ENCODE measurements at places on chromosomes 1 and 21.

DNA sequence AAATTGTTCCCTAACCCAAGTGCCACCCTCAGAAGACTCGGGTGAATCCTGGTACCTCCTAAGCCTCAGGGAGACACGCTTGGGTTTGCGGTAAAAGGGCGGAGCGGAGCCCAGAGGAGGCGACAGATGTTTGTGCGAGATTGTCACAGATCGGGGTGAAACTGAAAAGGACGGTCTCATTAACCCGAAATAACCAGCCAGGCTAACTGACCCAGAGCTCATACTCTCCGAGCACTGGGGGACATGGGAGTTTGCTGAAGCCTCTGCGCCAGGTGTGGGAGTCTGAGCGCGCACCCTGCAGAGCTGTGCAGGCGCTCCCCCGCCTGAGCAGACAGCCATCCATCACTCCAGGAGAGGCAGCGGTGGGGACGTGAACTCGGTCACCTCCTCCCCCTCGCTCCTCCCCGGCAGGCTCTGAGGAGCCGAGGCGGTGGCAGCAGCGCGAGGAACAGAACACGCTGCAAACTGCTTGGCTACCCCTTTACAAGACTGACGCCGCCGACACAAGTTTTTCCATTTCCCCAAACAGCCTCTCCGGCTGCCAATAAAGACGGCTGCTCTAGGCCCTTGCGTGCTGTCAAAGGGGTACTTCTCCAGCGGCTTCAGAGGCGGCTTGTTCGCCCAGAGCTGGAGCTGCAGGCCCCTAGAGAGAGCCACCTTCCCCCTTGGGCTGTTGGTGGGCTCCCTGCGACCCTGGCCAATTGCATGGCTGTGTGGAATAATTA lies 43.5 kb downstream of the RRAGC start:
- DNase-seq, result peak; percentile 37

GRCh38 chr21:24045373-24045772 lies 1561.9 kb downstream of the MRPL39 start:
- no peak for DNase-seq

- no peak for DNase-seq
Observed at GRCh38 chr1:61978796-61979195, 215.9 kb upstream of the L1TD1 start.

GRCh38 chr1:155241069-155241679 lies 14.1 kb downstream of the ENTREP3 start:
- DNase-seq, result no peak

DNA sequence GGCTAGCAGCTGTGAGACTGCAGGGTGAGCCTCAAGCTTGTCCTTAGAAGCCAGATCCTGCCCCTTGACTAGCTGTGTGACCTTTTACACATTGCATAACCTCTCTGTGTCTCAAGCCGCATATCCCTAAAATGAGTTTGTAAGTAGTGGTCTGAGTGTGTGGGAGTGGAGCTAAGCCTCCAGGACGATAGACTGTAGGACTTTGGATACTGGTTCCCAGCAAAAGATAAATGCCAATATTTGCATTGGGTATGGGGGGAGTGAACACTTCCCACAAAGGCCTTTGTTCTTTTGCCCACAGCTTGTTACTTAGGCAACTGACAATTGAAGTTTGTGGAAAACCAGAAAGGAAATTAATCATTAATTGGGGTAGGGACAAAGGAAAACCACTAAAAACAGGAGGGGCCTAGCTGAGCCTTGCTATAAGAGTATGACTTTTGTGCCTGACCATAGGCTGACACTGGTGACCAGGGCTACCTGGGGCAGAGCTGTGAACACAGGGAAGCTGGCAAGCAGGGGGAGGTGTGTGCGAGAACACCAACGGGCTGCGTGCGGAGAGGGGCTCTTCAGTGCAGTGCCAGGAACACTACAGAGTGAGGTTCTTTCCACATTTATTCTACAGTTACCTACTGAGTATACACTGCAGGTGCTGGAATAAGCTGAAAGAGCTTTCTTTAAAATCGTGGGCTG lies 102.4 kb upstream of the ETV3 start:
- DNase-seq, result peak; percentile 9

- DNase-seq, result no peak
Observed at GRCh38 chr1:57137980-57138379, 172.2 kb upstream of the C8B start.

DNA sequence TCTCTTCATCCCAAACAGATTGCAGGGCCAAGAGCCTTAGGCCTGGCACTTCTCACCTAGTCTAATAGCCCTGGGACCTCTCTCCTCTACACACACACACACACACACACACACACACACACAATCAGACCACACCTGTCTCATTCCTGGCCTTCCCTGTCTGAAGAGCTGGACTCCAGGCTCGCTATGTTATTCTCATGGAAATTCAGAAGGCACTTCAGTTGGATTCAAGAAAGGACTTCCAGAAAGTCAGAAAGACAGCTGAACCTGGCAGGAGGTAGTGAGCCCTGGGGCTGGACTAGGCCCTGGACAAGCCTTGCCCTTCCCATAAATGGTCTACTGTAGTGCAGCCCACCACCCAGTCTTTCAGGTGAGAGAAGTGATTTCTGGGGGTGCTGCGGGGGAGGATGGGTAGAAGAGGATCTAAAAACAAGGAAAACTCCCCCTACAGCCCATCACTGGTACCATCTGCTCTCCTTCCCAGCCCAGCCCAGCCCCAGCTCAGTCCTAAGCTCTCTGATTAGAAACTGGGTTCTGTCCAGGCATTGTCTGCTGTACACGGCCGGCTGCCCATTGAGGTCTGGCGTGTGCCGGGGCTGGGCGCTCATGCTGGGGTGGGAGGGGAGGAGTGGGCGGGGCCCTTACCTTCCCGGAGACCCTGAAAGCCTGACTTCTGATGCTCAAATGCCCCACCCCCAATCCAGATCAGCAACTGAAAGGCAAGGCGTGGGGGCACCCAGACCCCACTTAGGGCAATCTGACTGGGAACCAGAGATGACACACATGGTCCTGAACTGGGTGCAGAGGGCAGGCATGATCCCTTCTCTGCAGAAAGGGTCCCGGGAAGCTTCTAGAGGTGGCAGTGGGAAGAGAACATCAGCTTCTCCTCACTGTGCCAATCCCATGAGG lies 2.5 kb downstream of the KIF21B start:
- no peak for DNase-seq

DNA sequence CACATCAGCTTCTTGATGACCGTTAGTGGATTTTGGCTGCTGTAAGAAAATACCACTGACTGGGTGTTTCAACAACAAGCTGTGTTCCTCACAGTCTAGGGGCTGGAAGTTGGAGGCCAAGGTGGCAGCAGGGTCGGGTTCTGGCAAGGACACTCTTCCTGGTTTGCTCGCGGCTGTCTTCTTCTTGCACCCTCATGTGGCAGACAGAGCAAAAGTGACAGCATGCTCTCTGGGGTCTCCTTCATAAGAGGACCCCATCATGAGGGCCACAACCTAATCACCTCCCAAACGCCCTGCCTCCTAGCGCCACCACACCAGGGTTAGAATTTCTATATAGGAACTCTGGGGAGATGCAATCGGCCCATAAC lies 18.6 kb upstream of the TSPEAR start:
- no peak for DNase-seq

DNA sequence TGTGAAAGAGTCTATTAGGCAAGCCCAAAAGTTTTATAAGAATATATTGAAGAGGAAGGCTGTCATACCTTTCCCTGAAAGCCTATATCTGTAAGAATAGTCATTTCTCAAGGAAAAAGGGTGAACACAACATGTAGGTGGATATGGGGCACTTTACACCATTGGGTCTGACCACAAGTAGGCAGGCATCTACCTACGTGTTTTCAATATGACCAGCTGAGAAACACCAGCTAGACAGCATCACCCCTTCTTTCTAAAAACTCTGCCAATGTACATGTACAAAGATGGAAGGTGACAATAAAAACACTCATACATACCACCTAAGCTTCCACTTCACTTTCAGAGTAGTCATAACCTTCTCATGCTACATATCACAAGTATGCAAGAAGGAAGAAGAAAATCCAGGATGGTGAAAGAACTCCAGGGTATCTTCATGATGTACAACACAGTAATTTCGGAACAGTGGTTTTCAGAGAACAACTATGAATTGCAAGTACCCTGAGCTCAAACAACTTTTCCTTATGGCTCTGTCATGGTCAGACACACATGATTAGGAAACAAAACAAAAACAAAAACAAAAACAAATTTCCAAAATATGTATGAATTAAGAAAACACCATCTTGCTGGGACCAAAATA lies 98.5 kb upstream of the ADGRL2 start:
- no peak for DNase-seq
